ENCODE measurements at places on chromosomes 5 and 9.

DNA sequence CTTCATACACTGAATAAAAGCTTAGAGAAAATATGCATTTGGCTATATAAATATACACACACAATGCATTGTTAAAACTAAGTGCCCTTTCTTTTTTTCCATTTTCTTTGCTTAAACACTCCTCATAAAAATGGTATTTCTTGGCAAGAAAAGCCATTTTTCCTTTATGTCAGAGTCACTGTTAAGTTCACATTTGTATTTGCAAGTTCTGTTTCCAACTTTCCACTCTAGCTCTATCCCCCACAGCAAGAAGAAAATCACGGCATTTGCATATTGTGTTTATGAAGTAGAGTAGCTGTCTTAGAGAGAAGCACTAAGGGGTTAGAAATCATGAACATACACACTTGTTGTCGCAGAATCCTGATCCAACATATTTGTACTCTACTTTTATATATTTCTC, 662.1 kb upstream of the MEF2C start:
- DNase-seq: no peak

- DNase-seq: peak; percentile 77
Measured at GRCh38 chr9:91428436-91428835, 4.8 kb upstream of the NFIL3 start.

GRCh38 chr5:141186897-141187512, at the start of gene PCDHB9:
Gene PCDHB9 (plus strand): TSS chr5:141187161. CDS start chr5:141187319, 158 bp downstream.
- no peak for DNase-seq

GRCh38 chr9:113177251-113177650, 26.4 kb downstream of the SLC31A2 start:
- DNase-seq: peak; percentile 78

GRCh38 chr5:34639852-34640626, 16.1 kb upstream of the RAI14 start:
- DNase-seq: no peak

DNA sequence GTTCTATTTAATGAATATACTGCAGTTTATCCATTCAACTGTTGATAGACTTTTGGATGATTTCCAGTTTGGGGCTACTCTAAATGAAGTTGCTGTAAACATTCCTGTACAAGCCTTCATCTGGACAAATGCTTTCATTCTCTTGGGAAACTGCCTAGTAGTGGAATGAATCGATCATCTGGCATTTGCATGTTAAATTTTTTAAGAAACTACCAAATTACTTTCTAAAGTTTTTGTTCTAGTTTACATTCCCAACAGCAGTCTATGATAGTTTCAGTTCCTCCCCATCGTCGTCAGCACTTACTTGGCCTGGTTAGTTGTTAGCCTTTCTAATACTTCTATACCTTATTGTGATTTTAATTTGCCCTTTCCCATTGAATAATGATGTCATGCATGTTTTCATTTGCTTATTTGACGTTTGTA, 306.3 kb downstream of the FER start:
- DNase-seq: no peak

DNA sequence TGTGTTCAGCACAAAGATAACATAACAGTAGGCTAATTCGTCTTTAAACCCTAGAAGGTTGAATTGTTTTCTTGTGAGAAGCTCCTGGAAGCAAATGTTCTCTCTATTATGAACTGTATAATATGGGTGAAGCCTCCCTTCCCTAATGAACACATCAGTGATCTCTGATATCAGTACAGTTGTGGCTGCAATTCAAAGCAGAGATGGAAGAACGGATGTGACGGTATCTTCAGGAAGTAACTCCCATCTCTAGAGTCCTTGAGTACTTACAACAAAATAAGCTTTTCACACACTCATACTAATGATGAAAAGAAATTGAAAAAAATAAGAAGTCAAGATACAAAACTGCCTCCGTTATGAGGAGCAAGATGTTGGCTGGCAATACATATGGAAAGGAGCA, 4.5 kb downstream of the HCN1 start:
- DNase-seq: no peak
